Right renal cortex interstitium (tissue), 3 donors: ENCODE measurements at places on chromosomes 3 and 15. TPM values are rescaled to one million over a fixed set of nuclear protein-coding genes. Genes with fewer than 3 reads are reported as not detected.

GRCh38 chr3:31247850-31248562 is 284.7 kb upstream of the STT3B start:
- no peak for DNase-seq

DNA sequence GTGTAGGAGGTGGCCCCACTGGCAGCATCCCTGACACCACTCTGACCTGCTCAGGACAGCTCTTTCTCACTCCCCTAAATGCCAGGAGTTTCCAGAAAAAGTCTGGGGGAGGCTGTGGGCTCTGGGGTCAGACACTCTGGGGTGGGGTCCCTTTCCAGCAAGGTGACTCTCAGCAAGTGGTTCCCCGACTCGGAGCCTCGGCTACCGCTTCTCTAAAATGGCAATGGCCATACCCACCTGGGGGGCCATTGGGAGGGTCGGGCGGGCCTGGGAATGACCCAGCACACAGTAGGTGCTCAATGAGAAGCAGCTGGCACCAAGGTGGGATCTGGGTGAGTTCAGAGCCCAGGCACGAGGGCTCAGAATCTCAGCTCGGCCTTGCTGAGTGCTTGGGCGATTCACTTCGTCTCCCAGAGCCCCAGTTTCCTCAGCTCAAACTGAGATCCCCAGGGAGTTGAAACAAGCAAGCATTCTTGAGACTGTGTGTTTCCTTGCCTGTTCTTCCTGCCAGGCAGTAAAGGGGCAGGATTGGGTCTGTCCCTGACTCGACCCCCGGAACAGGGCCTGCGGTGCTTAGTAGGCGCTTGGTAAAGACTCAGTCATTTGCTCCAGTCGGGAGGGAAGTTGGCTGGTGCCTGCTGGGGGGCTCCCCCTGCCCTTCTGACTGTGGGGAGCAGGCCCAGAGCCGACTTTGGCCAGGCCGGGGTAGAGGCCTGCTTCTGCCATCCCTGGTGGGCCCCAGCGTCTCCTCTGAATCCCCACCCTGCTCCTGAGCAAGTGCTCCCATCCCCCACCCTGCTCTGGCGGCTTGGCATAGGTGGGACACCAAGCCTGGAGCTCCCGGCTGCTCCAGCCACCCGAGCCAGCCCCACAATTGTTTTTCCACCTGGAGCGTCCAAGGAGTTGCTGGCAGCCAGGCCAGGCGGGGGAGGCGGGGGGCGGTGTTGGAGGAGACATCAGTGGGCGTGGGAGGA is 32.9 kb upstream of the FBLN2 start:
- DNase-seq = no peak

- DNase-seq = no peak
Observed at GRCh38 chr3:21914451-21914850, 163.4 kb upstream of the ZNF385D start.

DNA sequence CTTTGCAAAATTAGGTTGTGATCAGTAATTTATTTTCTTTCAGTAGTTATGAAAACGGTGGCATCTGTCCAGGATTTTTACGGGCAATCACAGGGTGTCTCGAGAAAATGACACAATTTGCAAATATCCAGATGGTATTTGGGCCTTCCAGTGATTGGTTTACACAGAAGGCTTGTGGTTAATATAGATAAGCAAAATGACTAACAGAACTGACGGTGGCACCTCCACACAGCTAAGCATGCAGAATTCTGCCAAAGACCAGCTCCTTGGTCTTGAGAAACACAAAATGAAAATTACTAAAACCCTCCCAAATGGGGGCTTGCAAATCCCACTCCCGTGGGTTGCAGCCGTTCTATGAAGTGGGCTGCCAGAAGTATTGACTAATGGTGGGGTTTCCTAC is 5.5 kb downstream of the ARHGEF3 start:
- no peak for DNase-seq

GRCh38 chr3:102444101-102444500 is 9.3 kb downstream of the ZPLD1 start:
- DNase-seq = no peak

GRCh38 chr3:145637105-145637504 is 523.9 kb downstream of the PLOD2 start:
- DNase-seq = no peak

DNA sequence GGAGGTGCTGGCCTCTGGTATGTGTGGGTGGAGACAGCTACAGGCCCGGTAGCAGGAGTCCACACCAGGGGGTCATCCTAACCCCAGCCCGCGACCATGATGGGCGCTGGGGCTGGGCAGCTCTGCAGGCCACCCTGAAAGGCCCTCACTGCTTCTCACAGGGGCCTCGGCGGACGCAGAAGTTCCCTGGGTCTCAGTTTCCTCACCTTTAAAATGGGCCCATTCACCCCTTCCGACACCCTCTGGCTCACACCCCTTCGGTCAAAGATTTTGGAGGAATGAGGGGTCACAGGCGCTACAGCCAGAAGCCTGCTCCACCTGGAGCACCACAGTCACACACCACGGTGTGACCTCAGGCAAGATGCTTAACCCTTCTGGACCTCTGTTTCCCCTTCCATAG is 8.0 kb downstream of the PLXND1 start:
- DNase-seq = no peak

- no peak for DNase-seq
Observed at GRCh38 chr3:48698891-48699290, 13.2 kb upstream of the NCKIPSD start.

DNA sequence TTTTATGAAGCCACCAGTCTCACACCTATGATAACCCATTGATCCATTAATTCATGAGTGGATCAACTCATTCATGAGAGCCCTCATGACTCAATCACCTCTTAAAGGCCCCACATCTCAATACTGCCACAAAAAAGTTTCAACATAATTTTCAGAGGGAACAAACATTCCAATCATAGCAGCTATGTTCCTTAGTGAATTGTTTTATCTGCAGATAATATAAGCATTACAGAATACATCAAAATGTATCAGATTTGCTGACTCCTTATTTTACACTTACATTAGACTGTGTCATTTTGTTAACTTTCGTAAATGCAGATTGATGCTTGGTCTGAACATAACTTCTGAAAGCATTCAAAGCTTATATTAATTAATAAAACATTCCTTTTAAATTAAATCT is 155.3 kb upstream of the MBNL1 start:
- DNase-seq = no peak

Gene FAM3D
- 0.35 TPM for polyA plus RNA-seq
